ENCODE measurements at places on chromosomes 1 and 21. TPM values are rescaled to one million over a fixed set of nuclear protein-coding genes. Genes with fewer than 3 reads are reported as not detected.
A peak's percentile ranks its signal among the peaks of the same experiment; 100 is the strongest.

DNA sequence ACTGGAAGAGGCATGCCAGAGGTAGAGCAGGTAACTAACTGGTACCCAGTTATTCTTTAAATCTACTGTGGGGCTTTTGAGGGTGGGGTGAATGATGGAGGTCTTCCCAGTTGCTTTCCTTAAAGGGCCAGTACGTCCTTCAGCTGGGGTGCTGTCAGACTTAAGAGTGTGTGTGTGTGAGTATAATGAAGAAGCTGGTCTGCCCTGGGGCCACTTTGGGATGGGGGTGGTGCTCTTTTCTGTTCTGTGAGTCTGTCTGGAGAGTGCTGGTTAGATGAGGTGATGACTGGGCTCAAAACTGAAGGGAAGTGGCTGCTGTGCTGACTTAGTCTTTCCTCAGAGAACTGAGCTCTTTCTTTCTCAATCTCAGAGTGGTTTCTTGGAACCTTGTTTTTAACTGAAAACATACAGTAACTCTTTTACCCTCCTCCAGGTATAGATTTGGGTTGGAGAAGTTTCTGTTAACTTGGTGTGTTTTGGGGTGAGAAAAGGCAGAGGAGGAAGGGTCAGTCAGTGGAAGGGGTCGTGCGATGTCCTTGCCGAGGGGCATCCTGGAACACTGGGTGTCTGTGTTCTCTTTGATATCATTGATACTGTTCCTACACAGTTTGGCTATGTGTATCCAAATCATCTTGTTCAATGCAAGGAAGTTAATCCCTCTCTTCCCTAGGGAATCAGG lies 746 bp downstream of the MACF1 start:
- DNase-seq, result no peak

- DNase-seq, result no peak
These were observed 6.7 kb downstream of the EPS8L3 start for GRCh38 chr1:109756848-109757521.

DNA sequence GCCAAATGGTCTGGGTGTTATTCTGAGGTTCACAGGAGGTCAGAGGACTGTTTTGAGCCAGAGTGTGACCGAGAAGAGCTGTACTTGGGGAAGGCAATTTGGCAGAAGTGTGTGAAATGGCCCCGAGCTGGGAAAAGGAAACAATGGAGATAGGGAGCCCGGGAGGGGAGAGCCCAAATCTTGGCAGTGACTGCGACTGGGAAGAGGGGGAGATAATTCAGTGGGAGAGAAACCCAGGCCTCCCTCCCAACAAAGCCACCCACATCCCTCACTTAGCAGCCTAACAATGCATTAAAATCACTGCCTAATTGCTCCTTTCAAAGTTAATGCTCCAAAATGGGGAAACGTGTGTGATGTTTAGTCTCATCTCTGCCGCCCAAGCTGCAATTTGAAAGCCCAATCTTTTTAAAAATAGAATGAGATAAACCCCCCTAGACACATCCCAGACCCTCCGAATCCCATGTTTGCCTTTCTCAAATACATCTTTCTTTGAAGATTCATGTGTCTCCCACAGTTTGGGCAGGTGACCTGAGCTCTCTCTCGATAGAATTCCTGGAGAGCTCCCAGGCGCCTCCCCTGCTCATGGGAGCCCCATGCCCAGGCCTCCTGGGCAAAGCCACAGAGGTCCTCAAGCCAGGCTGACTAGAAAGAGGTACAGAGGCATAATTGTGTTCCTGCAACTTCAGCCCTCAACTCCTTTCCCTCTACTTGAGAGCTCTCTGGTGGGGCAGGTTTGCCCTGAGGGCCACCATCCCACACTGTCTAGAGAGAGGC lies 17.3 kb downstream of the LRRC52 start:
- DNase-seq, result no peak

DNA sequence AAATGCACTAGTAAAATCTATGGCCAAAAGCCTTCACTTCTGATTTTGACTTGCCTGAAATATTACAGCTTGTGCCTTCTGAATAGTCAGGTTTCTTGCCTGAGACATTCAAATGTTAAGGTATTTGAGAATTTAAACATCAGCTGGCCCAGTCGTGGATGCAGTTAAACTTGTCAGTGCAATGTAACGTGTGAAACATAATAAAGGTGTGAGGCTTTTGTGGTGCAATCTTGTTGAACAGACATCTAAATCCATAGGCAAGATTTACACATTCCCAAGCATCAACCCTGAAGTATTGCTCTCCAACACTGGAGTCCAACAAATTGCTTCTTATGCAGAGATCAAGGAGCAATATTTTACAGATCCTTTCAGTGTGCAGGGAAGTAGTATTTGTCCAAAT lies 4.4 kb downstream of the CCN1 start:
- peak; percentile 4 for DNase-seq

- peak; percentile 43 for DNase-seq
These were observed 101.4 kb upstream of the PDE4B start for GRCh38 chr1:65691152-65691900.

- DNase-seq, result no peak
These were observed 808 bp downstream of the C1orf116 start for GRCh38 chr1:207031632-207032264.

GRCh38 chr1:241172486-241172885 lies 184.5 kb downstream of the RGS7 start:
- DNase-seq, result no peak

- DNase-seq, result peak; percentile 82
These were observed 27.2 kb downstream of the XCL1 start for GRCh38 chr1:168603501-168604110.

GRCh38 chr1:168396508-168396907 lies 115.8 kb downstream of the TBX19 start:
- no peak for DNase-seq

- DNase-seq, result no peak
These were observed 544.1 kb downstream of the KIF26B start for GRCh38 chr1:245698860-245699259.

- no peak for DNase-seq
These were observed 1019.6 kb downstream of the PLA2G4A start for GRCh38 chr1:187848321-187848720.

- no peak for DNase-seq
These were observed 258.3 kb downstream of the OLFM3 start for GRCh38 chr1:101738475-101738874.

DNA sequence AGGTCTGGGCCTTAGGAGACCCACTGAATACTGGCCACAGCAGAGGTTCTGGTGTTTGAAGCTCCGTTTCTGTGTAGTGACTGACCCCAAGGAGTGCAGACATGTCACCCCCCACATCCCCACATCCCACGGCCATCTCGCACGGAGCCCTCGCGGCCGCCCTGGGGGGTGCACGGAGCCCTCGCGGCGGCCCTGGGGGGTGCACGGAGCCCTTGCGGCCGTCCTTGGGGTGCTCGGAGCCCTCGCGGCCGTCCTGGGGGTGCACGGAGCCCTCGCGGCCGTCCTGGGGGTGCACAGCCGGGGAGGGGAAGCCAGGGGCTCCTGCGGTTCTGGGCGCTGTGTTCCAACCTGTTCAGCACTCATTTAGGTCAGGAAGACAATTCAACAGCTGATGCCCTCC lies 68.4 kb downstream of the SCCPDH start:
- no peak for DNase-seq

GRCh38 chr1:87512431-87512830 lies 183.8 kb downstream of the LMO4 start:
- no peak for DNase-seq

GRCh38 chr1:14954210-14954609 lies 199.3 kb upstream of the TMEM51 start:
- no peak for DNase-seq

- no peak for DNase-seq
These were observed 485.5 kb downstream of the PTPRC start for GRCh38 chr1:199124351-199124750.

- no peak for DNase-seq
These were observed 62.5 kb upstream of the TRAPPC10 start for GRCh38 chr21:43949499-43950208.

C1orf226 gene
- 2.4 TPM for total RNA-seq

HENMT1 gene
- total RNA-seq, result not detected

ITLN2 gene
- not detected for total RNA-seq

SPRR2G gene
- total RNA-seq, result not detected

AZIN2 gene
- total RNA-seq, result 13.1 TPM

NPPA gene
- total RNA-seq, result not detected

SPTA1 gene
- not detected for total RNA-seq

CA14 gene
- 42.6 TPM for total RNA-seq

NPHS2 gene
- total RNA-seq, result not detected

NUP210L gene
- total RNA-seq, result not detected

IQGAP3 gene
- total RNA-seq, result 13.4 TPM

OR2T3 gene
- total RNA-seq, result not detected

C1orf116 gene
- total RNA-seq, result not detected

HSD3B1 gene
- total RNA-seq, result not detected

DYNLT5 gene
- total RNA-seq, result not detected

DENND2D gene
- not detected for total RNA-seq

LCE3D gene
- not detected for total RNA-seq
